ENCODE measurements at places on chromosomes 2 and 18.

- DNase-seq, result peak; percentile 32
Observed at GRCh38 chr2:1742301-1742680, 2.0 kb downstream of the PXDN start.

GRCh38 chr18:2417861-2418610 is 153.3 kb downstream of the METTL4 start:
- peak; percentile 30 for DNase-seq

- DNase-seq, result no peak
Observed at GRCh38 chr2:29480426-29480825, 365.2 kb downstream of the CLIP4 start.

- no peak for DNase-seq
Observed at GRCh38 chr18:25103468-25104155, 248.4 kb downstream of the ZNF521 start.

DNA sequence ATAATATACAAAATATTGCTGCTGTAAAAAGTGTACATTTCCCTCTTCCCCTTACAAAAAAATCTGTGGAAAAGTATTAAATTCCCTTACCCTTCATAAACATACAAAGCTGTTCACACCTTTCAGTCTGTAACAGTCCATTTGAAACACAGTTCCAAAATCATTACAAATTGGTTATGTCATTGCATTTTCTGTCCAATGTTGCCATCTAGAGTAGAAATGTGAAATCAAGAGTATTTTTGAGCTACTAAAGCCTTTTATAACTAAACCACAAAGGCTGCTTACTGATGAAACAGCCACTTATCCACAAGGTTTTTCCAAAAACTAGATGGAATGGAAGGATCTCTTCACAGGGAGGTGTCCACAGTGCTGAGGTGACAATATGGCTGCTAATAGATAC is 72.5 kb downstream of the SS18 start:
- peak; percentile 13 for DNase-seq

DNA sequence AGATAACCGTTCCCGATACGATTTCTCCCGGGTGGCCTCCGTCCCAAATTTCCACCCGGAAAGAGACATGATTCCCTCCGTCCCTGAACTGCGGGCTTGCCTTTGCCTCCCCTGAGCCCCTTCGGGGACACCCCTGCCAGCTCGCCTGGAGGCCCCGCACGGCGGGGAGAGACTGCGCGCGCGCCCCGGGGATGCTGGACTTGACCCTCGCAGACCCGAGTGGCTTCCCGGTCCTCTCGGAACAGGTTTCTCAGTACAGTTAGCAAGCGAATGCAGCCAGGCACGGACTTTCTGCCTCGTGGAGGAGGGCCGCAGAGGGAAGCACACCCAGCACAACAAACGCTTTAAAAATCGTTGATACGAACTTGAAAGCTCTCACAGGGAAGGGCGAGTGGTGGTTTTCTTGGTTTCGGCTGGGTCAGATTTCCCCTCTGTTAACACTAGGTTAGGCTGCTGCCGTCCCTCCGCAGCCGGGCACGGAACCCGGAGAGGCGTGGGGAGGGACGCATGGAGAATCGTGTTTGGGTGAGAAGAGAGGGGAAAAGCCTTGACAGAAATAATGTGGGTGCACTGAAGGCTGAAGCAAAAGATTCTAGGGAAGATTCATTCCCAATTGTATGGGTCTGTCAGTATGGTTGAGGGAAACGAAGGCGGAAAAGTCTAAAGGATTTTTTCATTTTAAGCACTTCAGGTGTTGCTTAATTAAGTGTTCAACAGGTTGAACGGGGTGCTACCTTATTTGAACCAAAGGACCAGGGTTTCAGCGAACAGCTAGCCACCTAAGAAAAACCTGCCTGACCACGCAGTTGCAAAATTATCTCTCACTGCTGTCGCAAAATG is 916 bp downstream of the TNFRSF11A start:
- DNase-seq, result no peak

GRCh38 chr18:32530947-32531651 is 60.4 kb upstream of the GAREM1 start:
- peak; percentile 59 for DNase-seq

GRCh38 chr2:19632403-19632991 is 269.3 kb downstream of the TTC32 start:
- DNase-seq, result peak; percentile 50

GRCh38 chr2:221422516-221423209 is 149.4 kb downstream of the EPHA4 start:
- no peak for DNase-seq

DNA sequence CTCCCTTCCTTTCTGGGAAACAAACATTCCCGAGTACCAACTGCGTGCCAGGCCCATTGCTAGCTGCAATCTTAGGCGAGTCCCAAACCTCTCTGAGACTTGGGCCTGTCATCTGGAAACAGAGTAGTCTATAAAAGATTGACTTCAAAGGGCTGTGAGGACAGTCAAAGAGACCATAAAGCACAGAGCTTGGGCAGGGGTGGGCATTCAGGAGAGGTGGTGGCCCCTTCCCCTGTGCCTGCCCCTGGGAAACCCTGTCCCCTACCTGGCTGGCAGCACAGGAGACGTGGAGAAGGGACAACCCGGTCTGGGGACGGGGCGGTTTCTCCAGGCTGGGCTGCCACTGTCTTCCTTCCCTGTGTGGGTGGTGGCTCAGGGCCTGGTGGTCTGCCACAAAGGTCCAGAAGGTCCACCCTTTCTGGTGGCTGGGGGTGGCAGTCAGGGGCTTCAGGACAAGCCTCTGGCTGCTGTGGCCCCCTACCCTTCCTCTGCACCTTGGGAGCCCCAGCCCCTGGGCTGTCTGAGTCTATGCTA is 33.9 kb upstream of the FOSL2 start:
- no peak for DNase-seq

GRCh38 chr2:43569921-43570320 is 25.9 kb downstream of the THADA start:
- DNase-seq, result no peak

GRCh38 chr2:232798187-232798586 is 21.8 kb upstream of the KCNJ13 start:
- DNase-seq, result no peak

GRCh38 chr2:88159481-88159880 is 10.7 kb upstream of the THNSL2 start:
- no peak for DNase-seq

- no peak for DNase-seq
Observed at GRCh38 chr2:32003791-32004190, 7.0 kb downstream of the MEMO1 start.

DNA sequence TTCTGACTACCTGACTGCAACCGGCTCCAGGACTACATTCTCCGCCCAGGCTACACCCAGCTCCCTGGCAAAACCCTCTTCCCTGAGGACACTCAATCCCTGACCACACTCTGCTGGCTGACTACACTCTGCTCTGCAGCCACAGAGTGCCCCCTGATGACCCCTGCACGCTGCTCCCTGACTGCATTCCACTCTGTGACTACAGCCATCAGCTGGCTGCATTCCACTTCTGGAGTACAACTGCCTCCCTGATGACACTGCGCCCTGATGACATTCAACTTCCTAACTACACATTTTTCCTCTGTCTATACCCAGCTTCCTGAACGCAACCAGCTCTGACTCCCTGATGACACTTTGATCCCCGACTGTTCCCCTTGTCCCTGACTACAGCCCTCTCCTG is 71.3 kb upstream of the NRXN1 start:
- peak; percentile 36 for DNase-seq

DNA sequence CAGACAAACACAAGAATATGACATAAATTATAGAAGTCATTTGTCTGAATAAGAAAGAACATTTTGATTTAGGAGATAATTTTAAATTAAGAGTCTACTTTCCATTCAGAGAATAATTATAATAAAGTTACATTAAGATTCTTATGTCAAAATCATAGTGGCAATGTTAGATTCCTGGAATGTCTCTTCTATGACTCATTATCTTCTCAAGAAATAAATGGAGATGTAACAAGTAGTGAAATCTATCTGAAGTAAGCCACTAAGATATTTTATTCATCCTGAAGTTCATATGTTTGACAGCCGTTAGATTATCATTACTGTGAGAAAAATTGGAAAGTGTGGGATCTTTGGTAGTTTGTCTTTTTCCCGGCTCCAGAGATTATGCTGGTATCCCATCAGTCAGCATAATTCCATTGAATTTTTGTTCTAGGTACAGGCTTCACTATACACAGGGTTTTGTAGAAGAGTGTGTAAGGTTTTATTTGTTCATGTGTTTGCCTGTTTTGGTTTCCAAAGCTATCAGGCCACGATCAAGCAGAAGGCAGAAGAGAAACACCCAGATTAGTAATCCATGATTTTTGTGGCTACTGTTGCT is 1246.6 kb upstream of the LRRTM1 start:
- peak; percentile 25 for DNase-seq

GRCh38 chr2:239763433-239764097 is 261.6 kb downstream of the NDUFA10 start:
- DNase-seq, result no peak

GRCh38 chr2:46813680-46814079 is 101.9 kb downstream of the MCFD2 start:
- no peak for DNase-seq

DNA sequence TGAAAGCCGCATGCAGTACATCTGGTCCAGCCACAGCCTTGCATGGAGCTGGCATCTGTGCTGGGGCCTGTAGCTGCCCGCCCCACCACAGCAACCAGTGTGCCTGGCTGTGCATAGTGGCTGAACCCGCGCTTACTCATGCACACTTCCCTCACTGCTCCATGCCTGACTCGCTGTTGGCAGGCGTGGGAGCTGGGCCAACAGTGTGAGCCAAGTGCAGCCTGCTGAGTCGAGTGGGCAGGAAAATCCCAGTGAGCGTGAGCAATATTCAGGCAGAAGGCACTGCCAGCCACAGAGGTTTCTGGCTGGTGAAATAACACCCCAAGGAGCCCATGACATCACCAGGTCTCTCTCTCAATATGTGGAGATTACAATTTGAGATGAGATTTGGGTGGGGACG is 1674.1 kb upstream of the TMEFF2 start:
- no peak for DNase-seq

GRCh38 chr2:60735496-60736250 is 20.4 kb upstream of the PAPOLG start:
- DNase-seq, result peak; percentile 17

- no peak for DNase-seq
Observed at GRCh38 chr2:44707945-44708660, 233.4 kb upstream of the SIX3 start.

DNA sequence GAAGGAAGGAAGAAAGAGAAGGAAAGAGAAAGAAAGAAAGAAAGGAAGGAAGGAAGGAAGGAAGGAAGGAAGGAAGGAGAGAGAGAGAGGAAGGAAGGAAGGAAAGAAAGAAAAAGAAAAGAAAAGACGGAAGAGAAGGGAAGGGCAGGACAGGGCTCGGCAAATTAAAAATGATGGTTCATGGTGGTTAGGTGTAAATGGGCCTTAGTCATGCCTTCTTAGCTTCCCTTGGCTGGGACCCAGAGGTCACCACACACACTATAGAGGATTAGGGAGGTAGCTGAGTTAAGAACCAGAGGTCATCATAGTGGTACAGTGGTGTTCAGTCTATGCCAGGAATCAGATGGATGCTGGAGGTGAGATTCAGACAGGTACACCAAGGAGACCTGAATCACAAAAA is 9.3 kb upstream of the ATL2 start:
- no peak for DNase-seq

GRCh38 chr2:83234246-83234645 is 1224.8 kb downstream of the SUCLG1 start:
- DNase-seq, result peak; percentile 3

DNA sequence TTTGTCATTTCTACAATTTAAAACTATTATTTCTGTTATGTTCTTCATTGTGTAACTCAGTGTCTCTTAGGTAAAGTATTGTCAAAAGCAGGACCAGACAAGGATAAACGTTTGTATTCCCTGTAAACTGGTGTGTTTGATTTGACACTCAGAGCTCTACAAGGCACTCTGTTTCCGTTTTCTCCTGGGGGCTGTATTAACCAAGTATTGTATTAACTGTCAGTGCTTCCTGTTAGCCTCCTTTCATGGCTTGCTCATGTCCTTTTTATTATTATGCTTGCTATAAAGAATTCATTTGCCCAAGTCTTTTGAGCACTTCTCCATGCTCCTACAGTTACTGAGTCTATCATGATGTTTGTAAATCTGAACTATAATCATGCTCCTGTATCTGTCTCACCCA is 323.7 kb downstream of the LPIN1 start:
- no peak for DNase-seq

- DNase-seq, result no peak
Observed at GRCh38 chr2:153912798-153913396, 41.2 kb downstream of the GALNT13 start.

GRCh38 chr18:23127090-23127489 is 8.2 kb upstream of the CABLES1 start:
- DNase-seq, result no peak

GRCh38 chr2:226308986-226309385 is 490.6 kb downstream of the IRS1 start:
- DNase-seq, result peak; percentile 87

DNA sequence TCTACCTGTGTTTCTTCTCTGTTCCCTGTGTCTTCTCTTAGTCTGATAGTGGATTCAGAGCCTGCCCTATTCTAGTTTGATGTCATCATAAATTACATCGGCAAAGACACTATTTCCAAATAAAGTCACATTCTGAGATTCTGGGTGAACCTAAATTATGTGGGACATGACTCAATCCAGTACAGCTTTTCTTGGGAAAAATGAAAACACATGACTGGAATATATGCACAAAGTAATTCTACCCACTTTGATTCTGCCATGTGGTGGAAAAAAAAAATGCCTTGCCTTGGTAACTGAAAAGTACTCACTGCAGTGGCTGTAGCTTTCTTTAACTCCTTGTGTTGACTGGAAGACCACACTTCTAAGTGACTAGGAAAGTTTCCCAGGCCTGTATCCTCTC is 73.7 kb downstream of the LRATD1 start:
- peak; percentile 2 for DNase-seq

- DNase-seq, result peak; percentile 6
Observed at GRCh38 chr2:130756053-130756873, 923 bp downstream of the AMER3 start.

- no peak for DNase-seq
Observed at GRCh38 chr2:47719099-47719498, 63.8 kb upstream of the MSH6 start.

DNA sequence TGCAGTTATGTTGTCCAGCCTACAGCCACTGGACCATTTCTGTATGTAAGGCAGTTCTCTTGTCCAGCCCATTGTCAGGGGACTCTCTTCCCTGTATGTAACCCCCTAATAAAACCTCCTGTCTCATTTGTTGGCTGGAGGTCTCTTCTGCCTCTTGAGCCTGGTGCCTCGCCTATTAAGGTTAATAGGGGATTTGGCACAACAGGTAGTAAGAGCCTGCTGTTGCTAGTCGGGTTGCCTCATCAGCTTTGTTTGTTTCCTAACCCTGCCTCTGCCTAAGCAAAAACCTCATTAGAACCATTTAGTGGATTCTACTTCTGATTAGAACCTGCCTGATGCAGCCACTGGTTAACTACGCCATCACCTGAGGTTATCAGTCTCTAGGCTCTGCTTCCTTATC is 62.2 kb upstream of the STPG4 start:
- DNase-seq, result no peak

DNA sequence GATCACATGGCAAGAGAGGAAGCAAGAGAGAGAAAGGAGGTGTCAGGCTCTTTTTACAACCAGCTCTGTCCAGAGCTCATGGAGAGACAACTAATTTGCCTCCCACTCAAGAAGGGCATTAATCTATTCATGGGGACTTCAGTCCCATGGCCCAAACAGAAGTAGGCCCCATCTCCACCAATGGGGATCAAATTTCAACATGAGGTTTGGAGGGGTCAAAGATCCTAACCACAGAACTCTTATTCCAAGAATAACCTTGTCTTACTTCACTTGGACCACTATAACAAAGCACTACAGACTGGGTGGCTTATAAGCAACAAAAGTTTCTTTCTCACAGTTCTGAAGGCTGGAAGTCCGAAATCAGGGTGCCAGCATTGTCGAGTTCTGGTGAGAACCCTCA is 31.8 kb downstream of the GRB14 start:
- DNase-seq, result peak; percentile 1

GRCh38 chr2:160541745-160542144 is 48.1 kb upstream of the RBMS1 start:
- DNase-seq, result no peak

Measured in fibroblast of skin of abdomen (primary cell).